CD8-positive, alpha-beta memory T cell (primary cell): ENCODE measurements at places on chromosomes 6 and 20. TPM values are rescaled to one million over a fixed set of nuclear protein-coding genes. Genes with fewer than 3 reads are reported as not detected.

DNA sequence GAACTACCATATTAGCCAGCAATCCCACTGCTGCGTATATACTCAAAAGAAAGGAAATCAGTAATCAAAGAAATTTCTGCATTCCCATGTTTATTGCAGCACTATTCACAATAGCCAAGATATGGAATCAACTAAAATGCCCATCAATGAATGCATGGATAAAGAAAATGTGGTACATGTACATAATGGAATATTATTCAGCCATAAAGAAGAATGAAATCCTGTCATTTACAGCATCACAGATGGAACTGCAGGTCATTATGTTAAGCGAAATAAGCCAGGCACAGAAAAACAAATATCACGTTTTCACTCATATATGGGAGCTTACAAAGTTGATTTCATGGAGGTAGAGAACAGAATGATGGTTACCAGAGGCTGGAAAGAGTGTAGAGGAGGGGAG lies 65.1 kb downstream of the ALDH8A1 start:
- no peaks in the 10 kb centered on the region for H3K36me3 ChIP-seq
- H3K27me3 ChIP-seq = no peaks in the 10 kb centered on the region
- no peak overlapping the region for H3K4me3 ChIP-seq
- no peak for DNase-seq
- H3K27ac ChIP-seq = no peak overlapping the region

DNA sequence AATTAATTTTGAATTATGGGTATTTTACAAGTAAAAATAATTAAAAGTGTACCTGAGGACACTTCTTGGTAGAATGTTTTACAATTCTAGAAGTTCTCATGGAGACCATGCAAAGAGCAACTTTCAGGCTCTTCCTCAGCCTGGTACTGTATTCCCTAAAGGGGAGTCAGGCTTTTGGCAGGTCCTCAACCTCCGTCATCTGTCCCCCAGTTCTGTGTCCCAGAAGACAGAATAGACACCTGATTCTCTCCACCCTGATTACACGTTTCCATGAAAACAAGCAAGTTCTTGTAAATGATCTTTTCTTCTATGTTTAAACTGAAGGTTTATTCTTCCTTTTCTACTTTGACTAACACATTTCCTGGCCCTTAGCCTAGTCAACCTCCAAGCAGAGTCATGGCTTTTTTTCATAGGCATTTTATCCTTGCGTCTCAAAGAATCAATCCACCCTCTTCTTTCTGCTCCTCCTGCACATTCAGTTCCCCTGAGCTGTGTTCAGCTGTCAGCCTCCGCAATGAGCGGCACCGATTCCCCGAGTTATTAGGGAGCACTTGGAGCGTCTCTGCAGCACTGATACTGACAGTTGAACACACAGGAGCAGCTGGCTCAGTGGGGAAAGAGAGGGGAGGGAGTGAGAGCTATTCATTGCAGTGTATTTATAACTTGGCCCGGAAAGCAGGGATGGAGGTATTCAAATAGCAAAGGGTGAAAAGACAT lies 1082.4 kb upstream of the MAP3K7 start:
- H3K4me3 ChIP-seq = no peak overlapping the region
- no peaks in the 10 kb centered on the region for H3K4me1 ChIP-seq
- DNase-seq = no peak
- no peaks in the 10 kb centered on the region for H3K36me3 ChIP-seq
- H3K27ac ChIP-seq = no peak overlapping the region

The SIM1 gene
- not detected for total RNA-seq

DNA sequence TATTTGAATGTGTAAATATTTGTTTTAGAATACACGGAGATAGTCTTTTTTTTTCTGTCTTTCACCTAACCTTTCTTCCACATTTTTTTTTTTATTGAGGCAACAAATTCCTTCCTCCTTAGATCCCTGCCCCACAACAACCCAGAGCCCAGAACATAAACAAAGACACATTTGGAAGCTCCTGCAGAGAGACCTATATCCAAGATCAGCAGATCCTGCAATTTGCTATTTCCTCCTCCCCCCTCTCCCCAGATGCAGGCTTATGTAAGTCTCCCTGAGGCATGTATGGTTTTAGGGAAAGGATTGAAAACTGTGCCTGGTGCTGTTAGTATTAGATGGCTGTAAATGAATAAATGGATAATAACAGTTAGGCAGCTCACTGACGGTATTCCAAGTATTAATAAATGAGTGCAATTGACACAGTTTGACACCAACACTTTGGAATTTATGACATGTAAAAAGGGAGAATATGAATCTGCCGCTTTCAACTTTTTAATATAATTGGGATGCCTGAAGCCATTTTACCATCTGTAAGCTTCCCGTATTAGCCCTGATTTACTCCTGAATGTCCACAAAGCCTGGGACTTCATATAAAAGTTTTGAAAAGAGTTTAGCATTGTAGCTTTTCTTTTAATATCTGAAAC lies 608.3 kb upstream of the CITED2 start:
- H3K4me3 ChIP-seq = no peak overlapping the region
- DNase-seq = no peak
- no peaks in the 10 kb centered on the region for H3K36me3 ChIP-seq
- H3K4me1 ChIP-seq = no peaks in the 10 kb centered on the region

- H3K4me3 ChIP-seq = no peak overlapping the region
- H3K36me3 ChIP-seq = no peaks in the 10 kb centered on the region
- no peaks in the 10 kb centered on the region for H3K4me1 ChIP-seq
- no peak for DNase-seq
- H3K27ac ChIP-seq = no peak overlapping the region
Observed at GRCh38 chr20:9927224-9927623, 88.3 kb upstream of the PAK5 start.

DNA sequence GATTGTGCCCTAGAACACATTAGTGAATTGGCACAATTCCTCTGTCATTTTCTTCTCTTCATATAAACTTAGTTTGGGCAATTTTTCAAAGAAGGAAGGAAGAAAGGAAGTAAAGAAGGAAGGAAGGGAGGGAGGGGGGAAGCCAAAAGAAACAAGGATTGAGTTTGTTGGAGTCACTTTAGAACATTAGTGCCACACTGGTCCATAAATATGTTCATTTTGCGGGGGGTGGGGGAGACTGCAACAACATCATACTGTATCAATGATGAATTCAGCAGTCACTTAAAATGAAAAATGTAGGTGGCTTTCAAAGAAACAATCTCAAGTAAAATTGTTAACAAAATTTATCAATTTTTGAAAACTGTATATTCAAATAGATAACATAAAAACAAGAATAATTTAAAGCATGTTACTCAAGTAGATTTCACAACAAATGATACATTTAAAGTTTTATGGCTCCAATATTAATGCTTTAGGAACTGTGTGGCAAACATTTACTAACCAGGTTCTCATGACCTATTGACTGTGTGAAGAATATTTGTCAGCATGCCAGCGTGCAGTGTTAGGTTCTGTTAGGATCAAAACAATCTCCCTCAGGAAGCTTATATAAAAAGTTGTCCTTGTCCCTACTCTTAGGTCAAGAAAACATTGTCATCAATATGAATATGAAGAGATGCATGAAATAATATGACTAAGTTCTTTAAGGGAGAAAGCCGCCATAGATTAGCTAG lies 208.1 kb upstream of the AGPAT4 start:
- no peak overlapping the region for H3K4me3 ChIP-seq
- H3K27me3 ChIP-seq = no peaks in the 10 kb centered on the region
- H3K4me1 ChIP-seq = no peaks in the 10 kb centered on the region
- no peak for DNase-seq
- no peaks in the 10 kb centered on the region for H3K36me3 ChIP-seq

The HAO1 gene
- total RNA-seq = not detected

The STX11 gene
- 29.2 TPM for total RNA-seq

DNA sequence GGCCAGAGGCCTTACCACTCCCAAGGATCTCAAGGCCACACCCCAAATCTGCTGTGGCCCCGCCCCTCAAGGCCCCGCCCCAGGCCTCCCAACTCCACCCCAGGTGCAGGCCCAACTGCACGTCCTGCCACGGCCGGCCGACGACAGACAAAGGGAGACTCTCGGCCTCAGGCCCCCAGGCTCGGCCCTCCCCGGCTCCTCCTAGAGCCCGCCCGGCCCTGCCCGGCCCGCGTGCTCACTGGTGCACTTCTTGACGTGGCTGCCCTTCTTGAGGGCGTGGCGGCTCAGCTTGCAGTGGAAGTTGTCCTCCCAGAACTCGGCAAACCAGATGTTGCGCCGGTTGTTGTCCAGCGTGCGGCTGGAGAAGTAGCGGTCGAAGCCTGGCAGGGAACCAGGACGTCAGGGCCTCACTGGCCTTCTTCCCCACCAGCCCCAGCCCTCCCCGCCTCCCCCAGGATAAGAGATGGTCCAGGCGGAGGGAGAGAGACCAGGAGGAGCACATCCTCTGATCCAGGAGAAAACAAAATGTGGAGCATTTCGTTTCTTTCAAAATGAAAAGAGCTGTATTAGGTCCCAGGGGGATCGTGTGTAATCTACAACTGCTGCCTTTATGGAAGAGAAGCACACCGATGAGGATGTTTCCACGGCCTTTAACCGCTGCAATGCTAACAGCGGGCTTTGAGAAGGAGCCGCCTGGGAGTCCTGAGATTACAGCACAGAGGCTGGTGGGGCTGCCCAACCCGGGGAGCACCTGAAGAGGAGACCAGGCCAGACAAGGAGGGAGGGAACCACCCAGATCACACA lies 89.4 kb downstream of the GRM4 start:
- H3K27me3 ChIP-seq = no peaks in the 10 kb centered on the region
- no peaks in the 10 kb centered on the region for H3K4me1 ChIP-seq
- no peak overlapping the region for H3K4me3 ChIP-seq

The LAMA2 gene
- 0.09 TPM for total RNA-seq

The TMEM74B gene
- total RNA-seq = 0.18 TPM

DNA sequence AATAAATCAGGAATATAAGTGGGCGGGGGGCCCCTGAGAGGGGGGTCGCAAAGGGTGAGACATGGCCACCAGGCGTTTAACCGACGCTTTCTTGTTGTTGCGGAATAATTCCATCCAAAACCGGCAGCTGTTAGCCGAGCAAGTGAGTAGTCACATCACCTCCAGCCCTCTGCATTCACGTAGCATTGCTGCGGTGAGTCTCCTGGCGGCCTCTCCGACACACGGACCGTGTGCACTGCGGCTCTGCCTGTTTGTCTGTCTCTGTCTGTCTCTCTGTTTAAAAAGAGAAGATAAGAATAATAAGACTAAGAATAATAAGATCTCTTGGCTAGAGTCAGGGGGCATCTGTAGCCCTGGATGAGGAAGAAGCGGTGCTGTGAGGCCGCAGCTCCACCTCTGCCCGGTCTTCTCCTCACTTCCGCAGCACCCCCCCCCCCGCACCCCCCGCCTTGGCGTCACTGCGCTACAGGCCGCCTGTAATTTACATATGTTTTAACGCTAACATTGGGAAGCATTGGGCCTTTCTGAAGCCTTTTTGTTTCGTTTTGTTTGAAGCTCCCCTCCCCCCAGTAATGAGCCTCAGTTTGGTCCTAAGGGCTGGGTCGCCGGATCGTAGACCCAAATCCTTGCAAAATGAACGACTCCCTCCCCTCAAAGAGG lies 993 bp downstream of the STX16 start:
- no peaks in the 10 kb centered on the region for H3K27me3 ChIP-seq
- H3K27ac ChIP-seq = peak overlapping the region; percentile 97
- peaks cover 42% of the 10 kb centered on the region for H3K4me1 ChIP-seq
- H3K36me3 ChIP-seq = no peaks in the 10 kb centered on the region
- DNase-seq = peak; percentile 81

DNA sequence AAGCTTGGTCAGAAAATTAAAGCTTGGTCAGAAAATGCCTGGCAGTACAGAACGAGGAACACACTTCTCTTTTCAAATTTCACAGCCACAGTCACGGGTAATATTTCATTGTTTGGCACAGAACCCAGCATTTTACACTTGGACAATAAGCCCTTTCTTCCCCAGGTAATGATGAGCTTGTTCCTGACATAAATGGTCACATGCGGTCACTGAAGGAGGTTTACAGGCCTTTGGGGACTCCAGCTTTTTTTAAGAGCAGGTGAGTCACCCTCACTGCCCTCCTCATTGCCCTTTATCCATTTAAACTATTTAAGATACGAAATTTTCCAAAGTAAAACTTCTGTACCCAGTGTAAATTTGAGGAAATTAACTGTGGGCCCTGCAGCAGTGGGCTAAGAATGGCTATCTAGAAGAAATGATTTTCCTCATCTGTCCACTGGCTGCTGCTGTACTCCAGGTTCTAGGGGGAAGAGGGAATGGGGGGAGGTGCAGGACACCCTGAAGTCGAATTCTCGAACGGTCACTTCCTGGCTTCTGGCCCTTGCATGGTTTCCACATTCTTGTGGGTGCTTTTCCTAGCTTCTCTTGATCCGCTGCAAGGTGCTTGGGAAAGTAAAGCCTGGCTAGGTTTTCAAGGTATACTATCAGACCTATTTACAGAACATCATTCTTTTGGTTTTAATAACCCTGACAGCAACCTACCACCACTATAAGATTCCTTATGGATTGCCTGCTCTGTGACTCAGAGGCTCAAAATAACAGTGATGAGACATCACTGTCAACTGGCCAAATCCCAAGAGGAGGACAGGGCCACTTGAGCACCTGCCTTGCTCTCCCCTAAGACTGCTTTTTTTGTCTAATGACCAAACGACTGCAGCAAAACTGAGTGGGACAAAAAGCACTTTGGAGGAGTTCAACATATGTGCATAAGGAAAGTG lies 75.8 kb downstream of the PREP start:
- H3K36me3 ChIP-seq = peaks cover 33% of the 10 kb centered on the region
- no peak overlapping the region for H3K27ac ChIP-seq
- no peaks in the 10 kb centered on the region for H3K27me3 ChIP-seq
- H3K4me3 ChIP-seq = no peak overlapping the region
- no peaks in the 10 kb centered on the region for H3K4me1 ChIP-seq
- DNase-seq = no peak

GRCh38 chr6:139406577-139407343 lies 32.3 kb upstream of the CITED2 start:
- H3K4me1 ChIP-seq = no peaks in the 10 kb centered on the region
- no peak for DNase-seq
- no peak overlapping the region for H3K27ac ChIP-seq
- no peaks in the 10 kb centered on the region for H3K27me3 ChIP-seq
- H3K4me3 ChIP-seq = no peak overlapping the region

- H3K27me3 ChIP-seq = no peaks in the 10 kb centered on the region
- H3K4me3 ChIP-seq = no peak overlapping the region
- no peak for DNase-seq
- H3K27ac ChIP-seq = no peak overlapping the region
Observed at GRCh38 chr20:14142171-14142570, 146.9 kb downstream of the MACROD2 start.

DNA sequence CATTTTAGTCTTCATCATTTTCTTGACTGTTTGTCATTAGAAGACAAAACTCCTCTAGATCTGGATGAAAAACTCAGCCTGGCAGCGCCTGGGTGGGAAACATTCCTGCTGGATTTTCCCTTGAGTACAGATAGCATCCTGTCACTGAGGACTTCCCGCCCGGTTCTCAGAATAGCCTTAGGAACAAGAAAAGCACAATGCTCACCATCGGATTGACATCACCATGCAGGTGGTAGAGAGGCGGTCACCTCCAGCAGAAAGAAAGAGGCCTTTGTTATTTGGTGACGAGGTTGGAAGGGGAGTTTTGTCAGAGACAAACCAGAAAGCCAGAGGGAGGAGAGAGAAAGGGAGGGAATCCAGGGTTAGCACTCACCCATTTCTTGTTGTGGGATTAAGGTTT lies 39.8 kb downstream of the KIF25 start:
- no peaks in the 10 kb centered on the region for H3K36me3 ChIP-seq
- no peak overlapping the region for H3K27ac ChIP-seq
- no peak overlapping the region for H3K4me3 ChIP-seq
